Dorsolateral prefrontal cortex (tissue), 122 donors: ENCODE measurements at places on chromosomes 4 and X.

GRCh38 chr4:72568959-72569718 is at the start of gene ADAMTS3:
Gene ADAMTS3, minus strand, starts transcription at chr4:72569221. Its CDS starts 459 bp downstream, at chr4:72568762.
- peak; percentile 61 for DNase-seq

- DNase-seq = no peak
Measured at GRCh38 chrX:36543499-36543898, 464.7 kb upstream of the FAM47C start.

DNA sequence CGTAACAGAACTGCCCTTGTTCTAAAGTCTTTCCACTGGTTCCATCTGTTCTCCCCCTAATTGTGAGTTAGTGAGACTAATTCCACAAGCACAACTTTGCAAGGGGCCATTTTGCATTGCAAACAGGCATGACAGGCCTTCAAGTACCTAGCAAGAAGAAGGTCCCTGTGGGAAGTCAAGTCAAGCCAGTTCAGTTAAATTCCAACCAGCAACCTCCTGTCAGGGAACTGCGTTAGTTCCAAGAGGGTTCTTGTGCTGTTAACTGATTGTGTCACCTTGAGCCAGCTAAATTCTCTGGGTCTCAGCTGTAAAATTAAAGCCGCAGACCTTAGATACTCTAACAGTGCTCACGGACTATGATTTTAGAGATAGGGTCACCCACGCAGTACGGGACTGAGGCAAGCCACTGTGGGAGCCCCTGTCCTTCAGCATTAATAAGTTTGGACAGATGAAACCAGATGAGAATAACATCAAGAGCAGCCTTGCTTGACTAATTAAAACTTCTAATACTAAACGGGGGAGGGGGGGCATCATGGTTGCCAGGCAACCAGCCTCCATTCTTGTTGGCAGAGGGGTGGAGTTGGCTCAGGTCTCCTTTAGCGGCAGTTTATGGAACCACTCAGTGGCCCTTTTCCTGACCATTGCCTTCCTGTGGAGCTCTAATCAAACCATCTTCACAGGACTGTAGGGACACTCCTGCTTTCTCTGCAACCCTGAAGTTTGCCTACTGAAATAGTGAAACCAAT is 24.1 kb upstream of the TMEM150C start:
- no peak for DNase-seq

DNA sequence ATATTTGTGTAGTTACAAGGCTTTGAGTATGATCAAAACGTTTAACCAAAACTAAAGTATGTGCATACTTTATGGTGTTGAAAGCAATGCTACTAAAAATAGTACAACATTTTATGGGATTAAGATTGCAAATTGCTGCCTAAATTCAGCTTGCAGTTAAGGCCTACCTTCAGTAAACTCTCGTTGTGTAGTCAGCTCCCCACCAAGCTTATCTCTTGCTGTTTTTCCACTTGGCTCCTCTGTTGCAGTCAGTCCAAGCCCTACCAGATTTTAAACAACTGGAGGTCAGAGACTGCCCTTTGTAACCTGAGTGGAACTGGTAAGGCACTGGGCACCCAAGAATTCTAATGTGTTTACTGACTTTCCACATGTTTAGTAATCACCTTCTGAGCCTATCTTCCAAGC is 25.7 kb downstream of the AFF1 start:
- DNase-seq = no peak

GRCh38 chr4:81850701-81851100 is 379.0 kb upstream of the RASGEF1B start:
- no peak for DNase-seq
